ENCODE measurements at places on chromosomes 6 and 20.

DNA sequence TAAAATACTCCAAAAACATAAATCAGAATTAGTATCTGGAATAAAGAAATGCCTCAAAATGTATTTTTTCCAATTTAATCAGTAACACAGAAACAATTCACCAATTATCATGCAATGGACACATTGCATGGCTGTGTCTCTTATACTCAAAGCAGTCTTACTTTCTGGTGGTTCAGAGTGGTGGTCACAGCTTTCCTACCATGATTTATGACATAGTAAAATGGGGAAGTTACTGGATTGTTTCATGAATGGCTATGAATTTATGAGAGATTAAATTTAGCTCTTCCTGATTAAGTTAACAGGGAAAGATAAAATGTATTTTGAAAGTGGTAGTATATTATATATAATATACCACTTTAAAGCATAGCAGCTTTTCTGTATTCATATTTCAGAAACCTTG, 331.5 kb upstream of the MAP3K7 start:
- DNase-seq, result peak; percentile 47

DNA sequence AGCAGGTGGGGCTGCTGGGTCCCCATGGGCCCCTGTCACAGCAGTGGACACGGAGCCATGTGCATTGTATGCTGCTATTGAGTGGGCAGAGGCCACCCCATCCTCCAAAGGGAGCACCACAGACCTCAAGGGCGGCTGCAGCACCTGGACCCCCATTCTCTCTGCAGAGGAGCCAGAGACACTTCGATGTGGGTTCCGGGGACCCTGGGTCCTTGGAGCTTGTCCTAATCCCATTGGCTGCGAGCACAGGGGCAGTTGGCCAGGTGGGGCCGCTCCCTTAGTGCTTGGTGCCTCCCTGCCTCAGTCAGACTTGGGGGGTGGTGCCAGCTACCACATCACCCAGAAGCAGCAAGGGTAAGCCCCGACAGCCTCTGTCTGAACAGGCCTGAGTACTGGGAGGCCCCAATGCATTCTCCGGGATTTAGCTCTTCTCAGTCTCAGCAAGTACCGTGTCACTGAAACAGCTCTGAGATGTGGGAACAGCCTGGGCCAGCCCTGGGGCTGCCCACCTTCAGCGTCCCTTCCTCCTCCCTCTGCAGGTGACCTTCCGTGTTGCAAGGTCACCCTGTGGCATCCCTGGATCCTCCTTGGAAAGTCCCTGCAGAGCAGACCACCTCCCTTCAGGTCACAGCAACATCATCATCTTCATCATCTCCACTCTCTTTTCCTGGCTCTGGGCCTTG, 73.9 kb downstream of the GINS1 start:
- no peak for DNase-seq

GRCh38 chr20:43563429-43563828, 4.6 kb downstream of the SGK2 start:
- no peak for DNase-seq

GRCh38 chr6:154504102-154504501, 6.4 kb downstream of the CNKSR3 start:
- no peak for DNase-seq

- DNase-seq, result no peak
Observed at GRCh38 chr6:11974089-11974488, 38.0 kb upstream of the HIVEP1 start.

GRCh38 chr6:95091823-95092436, 485.4 kb upstream of the MANEA start:
- peak; percentile 73 for DNase-seq

GRCh38 chr6:136592930-136593673, 42.9 kb upstream of the MAP7 start:
- DNase-seq, result no peak

- peak; percentile 49 for DNase-seq
Observed at GRCh38 chr6:114039841-114040240, 68.9 kb upstream of the HDAC2 start.

GRCh38 chr6:42694586-42694985, 27.8 kb downstream of the PRPH2 start:
- no peak for DNase-seq

GRCh38 chr20:17867131-17867925, 101.3 kb downstream of the SNX5 start:
- no peak for DNase-seq

DNA sequence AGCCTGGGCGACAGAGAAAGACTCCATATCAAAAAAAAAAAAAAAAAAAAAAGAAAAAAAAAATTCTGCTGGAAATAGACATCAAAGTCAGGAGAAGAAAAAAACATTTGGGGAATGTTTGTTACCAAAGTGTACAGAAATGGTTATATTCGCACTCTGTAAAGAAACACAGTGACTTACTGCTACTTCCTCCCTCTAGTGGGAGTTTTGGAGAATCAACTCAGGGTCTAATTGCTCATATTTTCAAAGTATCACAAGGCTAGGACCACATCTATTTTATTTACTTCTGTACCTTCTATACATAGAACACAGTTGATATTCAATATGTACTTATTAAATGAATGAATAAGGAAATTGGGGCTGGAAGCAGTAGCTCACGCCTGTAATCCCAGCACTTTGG, 24.4 kb downstream of the ARG1 start:
- DNase-seq, result peak; percentile 64
